Progenitor cell of endocrine pancreas (in vitro differentiated cells): ENCODE measurements at places on chromosomes 5 and 9. TPM values are rescaled to one million over a fixed set of nuclear protein-coding genes. Genes with fewer than 3 reads are reported as not detected.

- no peak for DNase-seq
Measured at GRCh38 chr9:137783521-137783920, 94.1 kb upstream of the CACNA1B start.

DNA sequence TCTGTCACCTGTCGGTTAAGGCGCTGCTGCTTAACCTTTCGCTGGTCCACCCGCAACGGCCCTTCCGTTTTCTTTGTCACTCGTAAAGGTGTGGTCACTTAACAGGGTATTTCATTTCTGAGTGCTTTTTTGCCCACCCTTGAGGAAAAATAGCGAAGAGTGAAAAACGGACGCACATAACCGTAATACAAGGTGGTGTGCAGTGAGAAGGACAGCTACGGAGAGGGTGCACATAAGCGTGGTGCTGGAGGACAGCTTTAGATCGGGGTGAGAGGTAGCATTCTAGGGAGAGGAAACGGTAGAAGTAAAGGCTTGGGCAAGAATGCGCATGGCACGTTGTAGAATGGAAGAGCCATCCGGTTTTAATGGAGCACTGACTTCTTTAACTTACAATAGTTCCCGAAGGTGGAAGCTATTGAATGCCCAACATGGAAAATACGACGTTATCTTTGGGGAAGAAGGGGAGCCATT, 761 bp downstream of the CCT5 start:
- DNase-seq, result no peak

DNA sequence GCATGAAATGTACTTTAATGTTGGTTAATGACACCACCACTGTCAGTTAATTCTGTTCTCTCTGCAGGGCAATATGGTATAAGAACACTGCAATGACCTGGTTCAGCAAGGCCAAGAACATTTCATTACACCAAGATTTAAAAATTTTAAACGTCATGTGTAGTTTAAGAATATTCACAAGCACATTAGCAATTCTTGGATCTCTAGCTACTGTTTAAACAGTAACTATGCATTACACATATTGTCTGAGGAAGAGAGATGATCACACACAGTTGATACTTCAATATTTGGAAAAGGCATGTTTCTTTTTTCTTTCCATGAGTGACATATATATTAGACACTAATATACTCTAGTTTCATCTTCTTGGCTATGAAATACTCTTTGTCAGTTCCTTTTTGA, 143.0 kb downstream of the ADAMTS12 start:
- no peak for DNase-seq

DNA sequence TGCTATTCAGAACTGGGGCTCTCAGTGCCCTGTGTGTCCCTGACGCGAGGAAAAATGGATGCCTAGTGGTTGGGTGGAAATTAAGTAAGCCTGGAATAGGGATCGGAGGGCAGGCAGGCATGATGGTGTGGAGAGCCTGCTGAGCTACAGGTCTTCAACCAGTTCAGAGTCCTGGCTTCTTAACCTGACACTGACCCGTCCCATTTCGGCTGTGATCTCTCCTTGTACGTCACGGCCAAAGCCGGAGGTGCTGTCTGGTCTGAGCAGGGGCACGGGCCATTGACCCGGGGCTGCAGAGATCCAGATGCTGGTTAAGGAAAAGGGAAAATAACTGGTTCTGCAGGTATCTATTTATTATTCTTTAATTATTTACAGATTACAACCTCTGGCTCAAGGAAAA, 27.9 kb downstream of the RHOBTB3 start:
- DNase-seq, result no peak

DNA sequence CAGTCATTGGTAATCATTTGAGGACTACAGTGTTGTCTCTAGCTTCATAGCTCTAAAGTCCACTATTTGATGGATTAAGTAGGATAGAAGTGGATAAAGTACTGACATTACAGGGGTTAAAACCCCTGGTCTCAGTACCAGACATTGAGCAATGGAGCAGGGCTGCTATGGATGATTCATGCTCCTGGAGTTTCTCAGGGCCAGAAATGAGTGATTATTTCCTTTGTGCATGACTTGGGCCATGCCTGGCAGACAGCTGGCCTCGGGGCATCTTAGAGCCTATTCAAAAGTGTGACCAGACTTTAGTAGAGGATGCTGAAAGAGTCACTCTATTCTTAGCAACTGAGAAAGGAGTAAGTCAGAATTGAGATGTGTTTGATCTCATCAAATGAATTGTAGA, 350.7 kb upstream of the TLE4 start:
- no peak for DNase-seq

- DNase-seq, result no peak
Measured at GRCh38 chr5:139683295-139684271, 35.4 kb downstream of the CXXC5 start.

DNA sequence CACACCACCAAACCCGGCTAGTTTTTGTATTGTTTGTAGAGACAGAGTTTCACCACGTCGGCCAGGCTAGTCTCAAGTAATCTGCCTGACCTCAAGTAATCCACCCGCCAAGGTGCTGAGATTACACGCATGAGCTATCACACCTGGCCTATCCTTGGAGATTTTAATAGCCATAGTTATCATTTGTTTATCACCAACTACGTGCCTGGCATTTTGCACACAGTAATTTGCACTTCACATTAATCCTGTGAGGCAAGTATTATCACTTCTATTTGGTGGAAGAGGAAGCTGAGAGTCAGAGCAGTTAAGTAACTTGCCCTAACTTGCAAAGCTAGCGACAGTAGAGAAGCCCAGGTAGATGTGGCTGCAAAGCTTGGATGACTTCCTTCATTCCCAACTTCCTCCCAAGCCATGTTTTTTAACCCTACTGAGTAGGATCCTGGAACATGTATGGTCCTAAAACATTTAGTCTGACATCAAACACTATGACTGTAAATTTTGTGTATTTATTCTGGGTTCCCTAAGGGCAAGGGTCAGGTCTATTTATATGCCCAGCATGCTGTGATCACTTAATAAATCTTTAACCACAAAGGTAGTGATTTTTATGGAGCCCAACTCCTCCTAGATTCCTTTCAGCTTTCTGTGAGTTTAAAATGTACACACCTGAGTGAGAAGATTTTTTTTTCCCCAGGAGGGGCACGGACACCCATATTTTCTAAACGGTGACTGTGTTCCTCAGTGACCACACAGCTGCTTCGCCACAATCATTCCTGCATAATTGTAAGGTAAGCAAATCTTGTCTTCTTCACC, 100.2 kb upstream of the RAI14 start:
- DNase-seq, result no peak

DNA sequence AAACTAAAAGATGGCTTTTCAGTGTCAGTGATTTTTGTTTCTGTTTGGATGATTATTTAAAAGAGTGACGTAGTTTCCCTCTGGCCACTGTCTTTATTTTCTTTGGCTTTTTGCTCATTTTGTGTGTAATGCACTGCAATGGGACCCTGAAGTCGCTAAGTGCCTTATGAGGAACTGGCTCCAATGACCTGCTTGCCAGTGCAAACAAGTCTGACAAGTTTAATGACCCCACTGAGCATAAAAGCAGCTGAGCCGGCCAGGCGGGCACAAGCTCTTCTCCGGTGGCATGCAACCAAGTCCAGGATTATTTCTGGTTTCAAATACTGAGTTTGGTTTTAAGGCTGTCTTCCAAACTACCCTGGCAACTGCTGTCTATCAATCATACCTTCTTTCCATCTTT, 15.6 kb upstream of the GNA14 start:
- DNase-seq, result no peak

DNA sequence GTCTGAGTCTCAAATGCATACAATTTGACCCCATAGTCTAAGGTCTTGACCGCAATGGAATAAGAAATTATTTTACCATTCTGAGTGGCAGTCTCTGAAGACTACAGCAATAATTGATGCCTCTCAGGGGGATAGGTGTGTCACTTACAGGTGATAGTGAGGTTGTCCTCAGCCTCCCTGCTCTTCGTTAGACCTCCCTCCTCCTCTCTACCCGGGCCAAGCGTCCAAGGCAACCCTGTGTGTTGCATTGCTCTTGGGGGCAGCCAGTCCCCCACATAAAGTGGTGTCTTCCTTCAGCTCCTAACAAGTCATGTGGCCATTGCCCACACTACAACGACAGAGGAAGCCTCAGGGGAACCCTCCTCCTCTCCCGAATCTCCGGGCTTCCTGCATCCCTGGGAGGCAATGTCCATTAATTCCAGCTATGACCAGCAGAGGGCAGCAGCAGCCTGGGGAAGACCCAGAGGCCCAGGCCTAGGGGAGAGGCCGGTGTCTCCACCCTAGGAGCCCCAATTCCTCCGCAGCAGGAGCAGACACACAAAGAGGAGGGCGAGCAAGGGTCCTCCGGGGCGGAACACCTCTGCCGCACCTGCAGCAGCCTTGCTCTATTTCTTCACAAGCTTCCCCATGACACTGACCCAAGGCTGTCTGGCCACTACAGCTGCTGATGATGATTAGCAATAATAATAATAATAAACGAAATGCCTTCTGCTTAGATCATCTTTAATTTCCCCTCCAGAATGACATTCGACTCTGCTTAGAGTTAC, 134.8 kb downstream of the KCNIP1 start:
- peak; percentile 83 for DNase-seq

- no peak for DNase-seq
Measured at GRCh38 chr5:44933686-44934085, 124.9 kb downstream of the MRPS30 start.

DNA sequence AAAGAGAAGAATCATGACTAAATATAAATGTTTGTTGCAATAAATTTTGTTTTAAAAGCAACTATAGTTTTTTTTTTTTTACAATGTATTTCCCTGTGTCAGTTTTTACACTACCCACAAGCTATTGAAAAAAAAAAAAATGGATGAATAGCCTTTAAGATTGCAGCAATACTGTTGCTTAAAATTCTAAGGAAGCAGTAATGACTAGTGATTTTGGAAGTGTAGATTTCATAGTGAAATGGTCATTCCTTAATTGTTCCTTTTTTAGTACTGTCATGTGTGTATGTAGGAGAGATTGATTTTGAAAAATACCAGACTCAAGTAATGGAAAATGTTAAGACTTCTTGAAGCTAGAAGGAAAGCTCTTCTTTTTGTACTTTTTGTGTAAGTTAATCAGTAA, 53.1 kb downstream of the NDUFS4 start:
- DNase-seq, result no peak

DNA sequence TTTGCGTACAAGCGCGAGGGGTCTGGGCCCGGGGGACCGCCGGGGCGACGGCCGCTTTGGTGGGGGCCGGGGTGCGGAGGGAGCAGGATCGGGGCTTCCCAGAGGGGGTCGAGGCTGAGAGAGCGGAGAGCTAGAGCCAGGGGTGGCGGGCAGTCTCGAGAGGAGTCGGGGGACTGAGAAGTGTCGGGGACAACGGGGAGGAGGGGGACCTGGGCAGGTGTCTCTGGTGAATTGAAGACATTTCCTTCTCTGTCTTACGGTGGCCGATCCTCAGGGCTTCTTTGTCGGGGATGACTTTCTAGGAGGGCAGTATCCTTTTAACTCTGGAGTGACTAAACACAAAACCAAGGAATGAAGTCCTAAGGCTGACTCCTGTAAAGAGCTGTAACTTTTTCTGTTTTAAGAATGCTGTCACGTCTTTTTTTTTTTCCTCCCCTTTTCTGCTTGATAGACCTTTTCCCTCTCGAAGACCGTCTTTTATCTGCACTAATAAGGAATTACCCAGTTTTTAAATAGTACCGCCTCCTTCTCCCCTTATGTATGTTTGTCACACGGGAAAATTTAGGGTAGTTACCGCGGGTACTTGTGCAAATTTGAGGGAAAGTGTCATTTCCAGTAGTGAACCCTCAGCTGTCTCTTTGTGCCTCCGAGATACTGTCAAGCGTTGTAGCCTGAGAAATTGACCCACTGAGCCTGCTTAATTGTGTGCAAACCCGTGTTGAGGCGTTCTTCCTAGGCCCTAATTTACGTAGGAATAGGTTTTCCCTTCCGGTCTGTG, 822 bp downstream of the DENND4C start:
- no peak for DNase-seq

PCDHGB6 gene
- 23.1 and 24.0 TPM in 2 replicates for total RNA-seq

KCNN2 gene
- 1.5 and 2.0 TPM in 2 replicates for total RNA-seq

HEMGN gene
- not detected in 2 replicates for total RNA-seq

FCN2 gene
- total RNA-seq, result not detected in 2 replicates

CACNA1B gene
- 2.1 and 2.4 TPM in 2 replicates for total RNA-seq

SPATA31A6 gene
- total RNA-seq, result not detected in 2 replicates

FGF18 gene
- 2.3 and 2.6 TPM in 2 replicates for total RNA-seq

TAL2 gene
- 0.82 and 2.2 TPM in 2 replicates for total RNA-seq

PAX5 gene
- total RNA-seq, result not detected in 2 replicates

NIM1K gene
- 0.19 and 0.49 TPM in 2 replicates for total RNA-seq

ARL10 gene
- 24.5 and 29.5 TPM in 2 replicates for total RNA-seq
